ENCODE measurements at places on chromosomes 2 and 18.

GRCh38 chr2:223594259-223594658 lies 7.9 kb downstream of the SCG2 start:
- no peak for DNase-seq

- DNase-seq: no peak
Observed at GRCh38 chr2:232731470-232731869, 34.3 kb downstream of the GIGYF2 start.

DNA sequence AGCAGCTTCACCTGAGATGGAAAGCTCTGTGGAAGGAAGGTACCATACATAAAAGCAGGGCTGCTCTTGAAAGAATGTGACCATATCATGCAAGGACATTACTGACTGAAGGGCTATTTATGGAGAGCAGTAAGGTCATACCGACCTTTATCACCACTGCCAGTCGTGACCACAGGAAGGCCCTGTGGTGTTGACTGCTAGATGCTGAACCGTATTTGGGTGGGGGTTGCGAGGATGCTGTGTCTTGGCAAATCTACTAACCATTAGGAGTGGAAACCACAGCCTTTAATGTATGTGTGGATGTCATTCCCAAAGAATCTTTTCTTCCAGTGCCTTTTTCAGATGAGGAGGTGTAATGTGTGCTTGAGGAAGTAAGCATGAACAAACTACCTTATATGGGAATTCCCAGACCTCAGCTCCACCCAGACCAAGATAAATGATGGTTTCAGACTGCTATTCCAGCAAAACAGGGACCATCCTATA lies 60.8 kb downstream of the LIMS1 start:
- no peak for DNase-seq

DNA sequence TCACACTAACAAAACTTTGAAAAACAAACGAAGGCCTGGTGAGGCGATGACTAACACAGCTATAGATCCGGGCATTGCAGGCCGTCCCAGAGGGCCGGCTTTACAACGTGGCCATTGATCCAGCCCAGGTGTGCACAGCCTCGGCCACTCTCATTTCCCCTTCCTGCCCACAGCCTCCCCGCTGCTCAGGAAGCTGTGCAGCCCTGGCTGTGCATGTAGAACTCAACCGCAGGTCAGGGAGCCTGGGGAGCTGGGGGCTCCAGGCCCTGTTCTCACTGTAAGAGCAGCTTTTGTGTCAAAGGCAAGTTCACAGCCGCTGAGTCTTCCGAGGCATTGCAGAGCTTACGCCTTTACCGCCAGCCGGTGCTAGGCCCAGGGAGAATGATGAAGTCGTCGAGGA lies 87.2 kb downstream of the LONRF2 start:
- DNase-seq: no peak

DNA sequence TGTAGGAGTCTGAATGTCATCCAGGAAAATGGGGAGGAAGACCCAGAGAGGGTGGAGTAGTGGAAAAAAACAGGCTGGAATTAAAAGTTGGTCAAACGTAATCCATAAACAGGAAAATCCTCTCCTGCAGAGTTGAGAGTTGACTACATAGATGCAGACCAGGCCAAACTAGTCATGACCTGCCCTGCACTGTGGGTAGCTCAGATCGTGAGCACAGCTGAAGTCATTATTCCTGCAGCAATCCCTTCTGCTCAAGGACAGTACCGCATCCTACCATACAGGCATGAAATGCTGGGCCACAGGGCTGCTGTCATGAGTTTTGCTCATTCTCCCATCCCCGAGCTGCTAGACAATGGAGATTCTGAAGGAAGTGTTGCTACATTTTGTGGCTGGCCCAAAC lies 352.2 kb downstream of the EN1 start:
- DNase-seq: no peak

DNA sequence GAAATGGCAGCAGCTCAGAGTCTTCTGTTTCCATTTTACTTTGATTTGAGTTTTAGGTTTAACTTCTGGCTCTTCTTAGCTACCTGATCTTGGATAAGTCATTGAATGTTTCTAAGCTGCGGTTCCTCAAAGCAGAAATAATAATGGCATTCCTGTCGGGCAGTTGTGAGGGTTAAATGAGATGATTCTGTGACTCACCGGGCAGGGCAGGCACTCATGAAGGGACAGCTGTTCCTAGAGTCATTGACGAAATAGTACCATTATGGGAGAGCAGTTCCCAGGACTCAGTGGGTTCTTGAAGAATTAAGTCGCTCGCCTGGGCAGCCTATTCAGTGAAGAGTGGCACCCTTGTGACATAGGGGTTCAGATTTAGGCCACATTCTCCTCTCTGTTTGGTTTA lies 10.3 kb downstream of the TRIB2 start:
- no peak for DNase-seq

DNA sequence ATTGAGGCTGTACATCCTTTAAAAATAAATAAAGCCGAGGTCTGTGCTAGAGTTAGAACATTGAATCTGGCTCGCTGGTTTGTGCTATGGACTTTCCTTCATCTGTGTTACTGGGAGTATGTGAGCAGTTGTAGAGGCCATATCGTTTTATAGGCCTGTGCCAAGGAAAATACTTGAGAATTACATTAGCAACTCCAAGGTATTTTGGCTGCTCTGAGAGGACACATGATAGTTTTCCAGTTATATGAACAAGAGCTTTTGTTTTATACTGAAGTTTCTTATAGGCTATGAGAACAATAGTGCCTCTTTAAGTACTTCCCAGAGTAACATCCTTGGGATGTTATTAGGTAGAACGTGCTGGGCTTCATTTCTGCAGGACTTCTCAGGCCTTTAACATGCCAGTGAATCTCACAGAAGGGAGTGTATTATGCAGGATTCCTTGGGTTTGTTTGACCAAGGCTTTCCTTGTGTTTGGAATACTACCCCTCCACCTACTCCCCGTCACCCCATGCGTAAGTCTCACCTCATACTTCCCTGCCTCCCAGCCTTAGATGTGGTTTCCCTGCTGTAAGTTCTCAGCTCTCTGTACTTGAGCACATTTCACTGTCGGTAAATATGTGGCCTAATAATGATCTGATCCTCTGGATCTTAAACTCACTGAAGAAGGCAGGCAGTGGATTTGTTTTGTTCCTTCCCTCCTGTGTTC lies 21.0 kb downstream of the TCF7L1 start:
- DNase-seq: no peak

- no peak for DNase-seq
Observed at GRCh38 chr2:145036421-145037011, 516.6 kb upstream of the ZEB2 start.

DNA sequence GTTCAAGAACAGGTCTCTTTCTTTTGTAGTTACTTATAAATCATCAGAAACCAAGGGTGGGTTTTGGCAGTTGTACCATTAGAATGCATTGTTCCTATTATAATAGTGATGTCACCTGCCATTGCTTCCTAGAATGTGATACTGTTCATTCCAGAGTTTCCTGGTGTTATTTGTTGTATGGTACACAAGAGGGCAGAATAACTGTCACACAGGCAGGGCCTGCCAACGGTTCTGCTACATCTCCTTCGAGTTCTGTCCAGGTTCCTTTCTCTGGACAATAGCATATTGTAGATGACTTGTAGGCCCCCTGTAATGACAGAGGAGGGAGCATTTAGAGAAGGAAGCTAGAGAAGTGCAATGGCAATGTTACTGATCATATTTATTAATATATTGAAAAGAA lies 98.3 kb downstream of the KLHL14 start:
- DNase-seq: no peak

DNA sequence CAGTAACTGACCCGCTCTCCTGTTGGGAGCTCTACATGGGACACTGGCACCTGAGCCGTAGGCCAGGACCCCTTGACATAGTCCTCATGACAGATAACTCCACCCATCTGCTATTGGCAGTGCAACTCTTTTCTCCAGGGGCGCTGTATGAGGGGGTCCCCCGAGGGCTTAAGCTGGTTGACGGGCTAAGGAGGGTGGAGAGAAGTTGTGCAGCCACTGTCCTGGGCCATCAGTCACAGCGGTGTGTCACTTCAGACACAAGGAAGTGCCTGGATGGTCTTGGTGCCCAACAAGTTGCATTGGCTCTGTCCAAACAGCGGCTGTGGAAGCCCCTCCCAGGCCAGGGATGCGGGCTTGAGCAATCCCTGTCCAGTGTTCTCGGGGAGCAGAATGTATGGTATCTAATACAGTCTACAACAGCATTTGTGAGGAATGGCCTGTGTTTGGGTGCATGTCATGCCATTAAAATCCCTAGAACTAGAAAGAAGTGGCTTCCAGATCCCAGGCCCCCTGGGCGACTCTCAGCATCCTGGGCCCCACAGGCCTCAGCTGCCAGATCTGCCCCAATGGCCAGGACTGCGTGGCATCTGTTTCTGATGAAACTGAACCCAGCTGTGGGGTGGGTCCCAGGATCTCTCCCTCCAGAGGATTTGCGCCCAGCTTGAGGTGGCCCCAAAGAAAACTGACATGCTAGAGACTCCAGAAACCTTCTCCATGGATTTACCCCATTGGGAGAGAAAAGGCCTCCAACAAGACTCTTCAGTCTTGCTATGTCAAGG lies 23.3 kb downstream of the TTC32 start:
- DNase-seq: no peak

DNA sequence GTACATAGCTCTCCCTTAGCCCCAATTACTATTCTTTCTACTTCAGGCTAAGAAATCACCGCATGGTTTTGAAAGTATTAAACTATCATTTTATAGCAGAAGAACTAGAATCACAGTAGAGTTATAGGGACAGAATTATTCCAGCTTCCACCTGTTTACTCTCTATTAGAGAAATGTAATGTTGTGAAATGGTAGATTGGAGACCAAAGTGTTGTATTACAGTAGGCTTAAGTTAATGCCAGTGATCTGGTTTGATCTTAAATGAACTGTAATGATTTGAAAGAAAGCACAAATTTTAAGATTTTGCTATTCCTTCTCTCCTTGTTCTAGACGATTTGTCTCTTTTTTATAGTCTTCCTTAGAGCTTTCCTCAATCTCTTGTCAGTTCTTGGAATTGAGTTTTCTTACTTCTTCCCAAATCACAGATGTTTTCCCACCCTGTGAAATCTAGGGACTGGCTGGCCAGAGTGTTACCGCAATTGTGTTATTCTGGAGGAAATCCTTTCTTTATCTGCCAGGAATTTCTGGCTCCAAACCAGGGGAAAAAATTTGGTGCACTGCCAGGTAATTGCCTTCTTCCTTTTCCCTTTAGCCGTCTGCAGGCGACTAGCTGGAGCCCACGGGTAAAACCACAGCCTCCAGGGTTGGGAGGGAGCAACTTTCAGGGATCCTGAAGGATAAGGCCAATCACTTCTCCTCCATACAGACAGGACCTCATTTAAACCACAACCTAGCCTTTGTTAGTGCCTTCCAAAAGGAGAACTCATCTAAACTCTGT lies 51.7 kb downstream of the NOP58 start:
- DNase-seq: no peak
